ENCODE measurements at places on chromosomes 3 and 15.
A peak's percentile ranks its signal among the peaks of the same experiment; 100 is the strongest.

- DNase-seq: no peak
Observed at GRCh38 chr15:53297828-53298227, 461.6 kb downstream of the WDR72 start.

DNA sequence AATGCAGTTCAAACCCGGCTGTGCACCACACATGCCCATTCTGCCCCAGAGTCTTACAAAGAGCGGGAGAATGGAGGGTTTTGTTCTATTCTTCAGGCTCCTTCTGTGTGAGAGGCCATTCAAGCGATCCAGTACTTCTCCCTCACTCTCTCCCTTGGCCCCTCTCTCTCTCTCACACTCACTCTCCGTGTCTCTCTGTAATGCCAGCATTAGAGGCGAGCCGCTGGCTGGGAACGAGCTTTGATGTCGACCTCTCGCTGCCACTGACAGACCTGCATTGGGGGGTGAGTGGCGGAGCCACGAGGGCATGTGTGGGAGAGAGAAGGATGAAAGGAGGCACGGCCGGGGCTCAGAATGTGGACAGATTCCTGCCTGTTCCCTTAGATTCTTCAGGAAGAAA, 231.7 kb upstream of the ARRDC4 start:
- no peak for DNase-seq

- DNase-seq: no peak
Observed at GRCh38 chr15:69164807-69165636, 4.6 kb downstream of the GLCE start.

DNA sequence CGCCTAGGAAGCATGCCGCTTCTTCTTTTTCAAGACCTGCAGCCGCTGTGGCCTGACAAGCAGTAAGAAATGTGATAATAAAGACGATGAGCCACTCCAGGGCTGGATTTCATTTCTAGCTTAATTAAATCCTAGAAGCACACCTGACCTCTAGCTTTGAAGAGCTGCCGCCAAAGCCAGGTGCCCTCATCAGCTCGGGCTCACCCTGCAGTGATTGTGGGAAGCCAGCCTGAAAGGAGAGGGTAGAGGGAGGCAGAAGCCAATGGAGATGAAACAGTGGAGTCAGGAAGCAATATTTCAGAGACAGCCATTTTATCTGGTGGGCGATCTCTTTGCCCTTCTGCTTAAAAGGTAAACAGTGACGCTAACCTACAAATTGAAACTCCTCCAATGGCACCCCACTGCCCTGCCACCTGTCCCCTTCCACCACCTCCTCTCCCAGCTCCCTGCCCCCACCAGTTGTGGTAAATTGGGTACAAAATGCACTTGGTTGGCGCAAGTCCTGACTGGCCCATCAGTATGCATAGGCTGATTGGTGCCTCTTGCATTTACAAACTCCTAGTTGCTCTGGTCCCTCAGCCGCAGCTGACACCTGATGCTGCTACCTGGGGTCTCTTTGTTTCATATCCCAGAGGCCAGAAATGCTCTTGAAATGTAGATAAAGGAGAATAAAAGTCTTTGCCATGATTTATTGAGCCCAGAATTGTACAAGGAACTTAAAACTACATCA, 385.3 kb downstream of the PDCD6IP start:
- no peak for DNase-seq

GRCh38 chr3:120304616-120305015, 19.6 kb upstream of the GPR156 start:
- no peak for DNase-seq

GRCh38 chr3:19866751-19867347, 67.2 kb downstream of the EFHB start:
- peak; percentile 70 for DNase-seq

DNA sequence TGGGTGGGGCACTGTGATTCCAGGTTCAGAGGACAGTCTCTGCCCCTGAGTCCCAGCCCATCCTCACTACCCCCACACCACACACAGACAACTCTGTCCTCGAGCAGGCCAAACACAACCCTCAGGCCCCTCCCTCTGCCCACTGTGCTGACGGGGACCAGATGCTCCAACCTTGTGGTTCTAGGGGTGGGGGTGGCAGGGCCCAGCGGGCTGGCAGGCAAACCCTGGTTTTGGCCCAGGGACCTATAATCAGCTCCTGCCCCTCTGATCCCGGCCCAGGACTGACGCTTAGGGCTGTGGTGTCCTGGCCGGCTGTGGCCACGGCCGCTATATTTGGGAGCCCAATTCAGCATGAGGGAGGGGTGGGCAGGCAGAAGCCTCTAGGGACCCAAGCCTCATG, 5.0 kb upstream of the MYL3 start:
- DNase-seq: no peak

All from hematopoietic multipotent progenitor cell treated with erythropoietin and hydrocortisone succinate and interleukin-3 and kit ligand, for 15 days (in vitro differentiated cells).